ENCODE measurements at places on chromosomes 6 and 20.
A peak's percentile ranks its signal among the peaks of the same experiment; 100 is the strongest.

GRCh38 chr6:147691446-147691845 is 183.0 kb downstream of the SAMD5 start:
- no peak for DNase-seq

DNA sequence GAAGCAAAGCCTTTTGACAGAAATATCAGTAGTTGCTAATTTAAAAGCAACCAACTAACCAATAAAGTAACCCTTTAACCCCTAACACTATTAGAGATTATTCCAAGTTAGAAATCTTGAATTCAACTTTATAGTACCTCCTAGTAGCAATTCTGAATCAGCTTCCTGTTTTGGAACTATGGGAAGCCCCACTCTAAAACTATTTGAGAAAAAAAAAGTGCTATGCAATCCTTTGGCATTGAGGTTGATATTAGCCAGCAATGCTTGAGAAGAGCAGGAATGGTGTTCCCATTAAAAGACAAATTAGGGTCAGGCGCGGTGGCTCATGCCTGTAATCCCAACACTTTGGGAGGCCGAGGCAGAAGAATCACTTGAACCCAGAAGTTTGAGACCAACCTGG is 306.2 kb upstream of the ZFP64 start:
- DNase-seq = no peak

- DNase-seq = no peak
Measured at GRCh38 chr6:154566866-154567265, 56.4 kb upstream of the CNKSR3 start.

DNA sequence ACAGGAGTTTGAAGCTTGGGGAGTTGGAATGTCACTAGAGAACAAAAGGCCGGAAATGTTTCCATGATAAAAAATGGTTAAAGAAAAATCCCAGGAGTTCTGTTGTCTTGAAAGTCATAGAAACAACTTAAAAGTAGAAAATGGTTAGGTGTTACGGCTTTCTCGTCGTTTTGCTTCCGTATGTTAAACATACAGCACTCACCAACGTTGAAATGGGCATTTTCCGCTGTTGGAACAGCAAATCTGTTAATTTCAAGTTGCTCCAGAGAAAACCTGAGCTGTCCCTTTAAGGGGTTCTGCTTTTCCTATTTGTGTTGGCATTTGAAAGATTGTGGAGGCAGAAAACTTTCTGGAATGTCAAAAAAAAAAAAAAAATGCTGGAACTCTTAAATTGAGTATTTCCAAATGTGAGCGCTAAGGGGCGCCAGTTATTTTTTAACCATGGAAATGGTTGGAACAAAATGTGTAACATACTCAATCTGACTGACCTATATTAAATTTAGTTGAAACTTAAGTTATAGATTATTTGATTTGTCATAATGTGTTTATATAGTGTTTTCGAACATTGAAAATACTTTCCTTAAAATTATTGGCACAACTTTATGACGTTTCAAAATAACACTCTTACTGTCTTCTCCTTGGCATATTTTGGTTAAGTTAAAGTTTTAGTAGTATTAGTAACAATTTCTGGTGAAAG is 2.2 kb downstream of the QKI start:
- DNase-seq = peak; percentile 71

- DNase-seq = no peak
Measured at GRCh38 chr20:37518059-37518458, 3.0 kb upstream of the NNAT start.

GRCh38 chr20:34452281-34452982 is 63.8 kb upstream of the DYNLRB1 start:
- no peak for DNase-seq

DNA sequence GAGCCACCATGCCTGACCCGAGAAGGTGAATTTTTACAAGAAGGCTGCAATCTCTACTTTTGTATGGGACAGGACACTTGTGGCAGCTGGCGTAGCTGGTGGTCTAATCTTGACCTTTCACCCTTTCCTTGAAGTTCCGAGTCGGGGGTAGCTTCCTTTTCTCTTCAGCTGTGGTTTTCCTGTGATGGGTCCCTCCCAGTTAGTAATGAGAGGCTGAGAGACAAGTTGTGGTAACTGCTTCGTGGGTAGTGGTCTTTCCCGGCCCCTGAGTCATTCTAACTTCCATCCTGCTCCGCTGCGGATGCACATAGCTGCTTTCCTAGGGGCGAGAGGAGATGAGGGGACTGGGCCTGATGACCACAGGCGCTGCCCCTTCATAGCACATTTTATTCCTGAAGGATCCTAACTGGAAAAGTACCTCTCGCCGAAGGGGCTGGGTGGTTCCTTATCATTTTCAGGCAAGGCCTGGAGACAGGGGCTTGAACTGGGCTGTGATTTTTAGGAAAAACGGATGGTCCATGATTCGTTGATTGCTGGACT is 3.1 kb downstream of the SYNJ2 start:
- peak; percentile 39 for DNase-seq

- DNase-seq = no peak
Measured at GRCh38 chr6:125182237-125183008, 28.9 kb downstream of the TPD52L1 start.

GRCh38 chr6:130233330-130233729 is 10.6 kb upstream of the SAMD3 start:
- DNase-seq = no peak

DNA sequence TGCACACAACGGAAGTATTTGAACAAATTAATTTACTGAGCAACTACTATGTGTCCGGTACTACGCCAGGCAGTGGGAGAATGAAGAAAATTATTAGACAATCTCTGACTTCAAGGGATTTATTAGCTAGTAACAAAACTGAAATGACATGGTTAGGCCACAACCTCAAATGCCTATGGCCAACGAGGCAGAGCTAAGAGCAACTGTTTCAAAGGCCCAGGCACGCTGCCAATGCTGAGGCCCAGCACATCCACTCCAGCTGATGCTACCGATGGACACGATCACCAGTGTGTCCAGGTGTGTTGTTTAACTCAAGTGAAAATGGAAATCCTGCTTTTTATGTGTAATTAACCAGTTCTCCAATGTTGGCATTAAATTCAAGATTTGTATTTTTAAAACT is 420.9 kb downstream of the PRKN start:
- DNase-seq = no peak

- no peak for DNase-seq
Measured at GRCh38 chr6:22807261-22807660, 237.9 kb downstream of the HDGFL1 start.

DNA sequence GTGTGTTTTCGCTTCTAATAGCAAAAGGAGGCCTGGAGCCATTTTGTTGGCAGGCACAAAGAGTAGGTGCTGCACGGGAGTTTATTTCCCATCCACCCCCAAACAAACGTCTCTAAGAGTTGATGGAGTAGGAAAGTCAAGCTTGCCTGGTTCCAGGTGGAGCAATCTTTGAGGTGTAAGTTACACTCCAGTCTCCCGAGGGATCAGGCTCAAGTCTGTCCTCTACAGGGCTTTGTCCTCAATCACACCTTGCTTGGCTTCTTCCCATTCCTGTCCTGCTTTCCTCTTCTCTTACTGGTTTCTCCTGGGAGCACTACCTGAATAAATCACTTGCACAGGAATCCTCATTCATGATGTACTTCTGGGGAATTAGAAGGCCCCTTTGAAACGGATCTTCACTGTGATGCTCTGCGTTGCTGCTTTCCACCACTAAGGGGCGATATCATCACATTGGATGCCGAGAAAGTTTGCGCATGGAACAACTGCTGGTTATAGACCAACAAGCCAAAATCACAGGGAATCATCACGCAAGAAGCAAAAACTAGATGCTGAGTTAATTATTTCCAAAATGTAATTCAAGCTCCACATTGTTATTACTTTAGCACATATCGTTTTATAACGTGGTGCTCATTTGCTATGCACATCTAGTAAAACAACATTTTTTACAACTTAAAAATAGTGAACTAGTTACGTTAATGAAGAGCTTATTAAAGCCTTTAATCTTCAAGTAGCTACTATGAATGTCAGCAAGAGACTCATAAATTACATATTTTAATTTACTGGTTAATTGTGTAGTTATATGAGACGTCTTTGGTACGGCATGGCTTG is 156.8 kb downstream of the DNAH8 start:
- no peak for DNase-seq

- no peak for DNase-seq
Measured at GRCh38 chr20:6686171-6686570, 81.3 kb upstream of the BMP2 start.

DNA sequence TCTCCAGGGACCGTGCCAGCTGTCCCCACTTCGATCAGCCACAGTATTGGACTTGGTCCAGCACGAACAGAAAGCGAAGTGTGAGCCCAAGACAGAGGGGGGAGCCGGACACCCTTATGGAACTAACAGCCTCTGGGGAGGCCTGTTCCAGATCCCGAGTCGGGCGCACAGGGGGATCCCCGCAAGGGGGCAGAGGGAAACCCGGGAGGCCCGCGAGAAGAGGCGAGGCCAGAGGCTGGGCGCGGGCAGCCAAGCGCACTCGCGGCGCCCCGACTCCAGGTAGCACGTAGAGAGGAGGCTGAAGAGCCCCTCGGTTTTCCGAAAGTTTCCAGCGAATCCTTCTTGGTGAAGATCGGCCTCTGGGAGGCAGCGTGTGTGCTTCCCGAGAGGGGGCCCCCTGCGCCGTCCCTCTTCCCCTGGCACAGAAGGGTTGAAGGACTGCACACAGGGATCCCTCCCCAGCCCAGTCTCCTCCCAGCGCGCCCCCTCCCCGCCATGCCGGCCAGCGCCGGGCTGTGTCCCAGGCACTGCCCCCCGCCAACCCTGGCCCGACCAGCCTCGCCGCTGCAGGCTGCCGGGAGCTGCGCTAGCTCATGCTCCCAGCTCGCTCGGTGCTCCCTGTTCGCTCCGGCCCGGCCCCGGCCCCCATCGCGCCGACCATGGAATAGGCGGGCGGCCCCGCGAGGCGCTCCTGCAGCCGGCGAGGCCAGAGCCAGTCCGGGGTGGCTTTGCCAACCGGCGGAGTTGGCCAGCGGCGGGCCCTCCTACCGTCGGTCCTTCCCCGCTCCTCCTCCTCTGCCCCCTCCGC is 577 bp upstream of the SLC24A3 start:
- peak; percentile 78 for DNase-seq

GRCh38 chr6:130912434-130912833 is 85.2 kb downstream of the SMLR1 start:
- DNase-seq = no peak

- DNase-seq = no peak
Measured at GRCh38 chr6:86723729-86724128, 213.6 kb upstream of the HTR1E start.

DNA sequence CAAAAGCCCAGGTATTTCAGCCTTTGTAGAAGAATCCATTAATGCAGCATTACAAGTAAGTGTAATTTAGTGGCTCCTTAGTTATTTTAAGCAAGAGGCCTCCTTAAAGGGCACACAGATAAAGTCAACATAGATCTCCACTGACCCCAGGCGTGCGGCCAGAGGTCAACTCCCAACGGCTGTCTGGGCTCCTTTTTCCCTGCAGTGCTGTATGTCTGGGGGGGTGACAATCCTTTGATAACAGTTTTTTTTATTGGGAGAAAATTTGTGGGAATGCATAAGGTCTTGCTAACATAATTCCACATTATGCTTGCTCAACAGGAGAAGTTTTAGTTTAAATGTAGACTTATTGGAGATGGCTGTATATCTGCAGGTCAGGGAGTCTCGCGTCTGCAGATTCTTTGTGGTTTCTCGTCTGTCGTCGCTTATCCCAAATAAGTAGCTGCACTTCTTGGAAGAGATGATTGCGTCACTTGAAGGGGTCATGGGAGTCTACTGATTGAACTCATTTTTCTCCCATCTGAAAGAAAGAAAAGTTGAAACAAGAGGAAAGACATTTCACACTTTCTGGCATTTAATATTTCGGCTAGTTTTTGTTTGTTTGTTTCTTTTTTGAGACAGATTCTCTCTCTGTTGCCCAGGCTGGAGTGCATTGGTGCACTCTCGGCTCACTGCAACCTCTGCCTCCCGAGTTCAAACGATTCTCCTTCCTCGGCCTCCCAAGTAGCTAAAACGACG is 151.7 kb upstream of the AKAP12 start:
- DNase-seq = no peak

GRCh38 chr6:80454197-80454596 is 347.7 kb downstream of the BCKDHB start:
- DNase-seq = no peak

DNA sequence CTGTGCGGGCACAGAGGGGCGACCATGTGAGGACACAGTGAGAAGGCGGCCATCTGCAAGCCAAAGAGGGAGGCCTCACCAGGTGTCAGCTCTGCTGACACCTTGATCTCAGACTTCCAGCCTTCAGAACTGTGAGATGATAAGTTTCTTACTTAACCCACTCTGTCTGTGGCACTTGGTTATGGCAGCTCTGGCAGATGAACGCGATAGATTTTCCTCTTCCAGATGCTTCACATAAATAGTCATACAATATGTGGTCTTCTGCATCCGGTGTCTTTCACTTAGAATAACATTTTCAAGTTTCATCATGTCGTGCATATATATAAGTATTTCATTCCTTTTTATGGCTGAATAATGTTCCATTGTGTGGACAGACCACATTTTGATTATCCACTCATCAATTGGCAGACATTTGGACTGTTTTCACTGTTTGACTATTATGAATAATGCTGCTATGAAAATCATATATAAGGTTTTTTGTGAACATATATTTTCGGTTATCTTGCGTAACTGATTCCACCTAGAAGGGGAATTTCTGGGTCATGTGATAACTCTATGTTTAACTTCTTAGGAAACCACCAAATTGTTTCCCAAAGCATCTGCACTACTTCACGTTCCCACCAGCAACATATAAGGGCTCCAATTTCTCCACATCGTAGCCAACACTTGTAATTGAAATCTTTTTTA is 30.2 kb downstream of the PRR18 start:
- no peak for DNase-seq

DNA sequence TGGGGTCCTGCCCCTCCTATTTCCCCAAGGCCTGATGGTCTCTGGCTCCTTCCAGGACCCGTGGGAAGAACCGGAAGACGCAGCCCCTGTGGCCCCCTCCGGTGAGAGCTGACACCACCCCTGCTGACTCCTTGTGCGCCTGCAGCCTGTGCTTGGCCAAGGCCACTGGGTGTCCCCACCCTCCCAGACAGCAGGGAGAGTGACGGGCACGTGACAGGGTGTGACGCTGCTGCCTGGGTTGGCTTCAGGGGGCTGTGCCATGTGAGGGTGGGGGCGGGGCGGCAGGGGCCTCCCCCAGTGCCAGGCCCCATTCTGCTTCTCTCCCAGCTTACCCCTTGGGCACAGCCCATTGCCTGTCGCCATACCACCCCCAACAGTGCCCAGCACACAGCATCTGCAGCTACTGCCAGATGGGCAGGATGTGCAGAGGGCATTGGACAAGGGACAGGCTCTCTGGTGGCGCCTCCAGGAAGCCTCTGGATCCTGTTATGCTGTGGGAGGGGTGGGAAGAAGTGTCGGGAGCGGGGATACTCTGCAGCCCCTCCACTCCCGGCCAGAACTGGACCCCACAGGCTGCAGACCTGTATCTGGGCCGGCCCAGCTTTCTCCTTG is 2.9 kb downstream of the BIRC7 start:
- DNase-seq = no peak

All from sigmoid colon (tissue), 7 donors.